HuH-7.5 (cell line): ENCODE measurements at places on chromosomes 2 and 18.
A peak's percentile ranks its signal among the peaks of the same experiment; 100 is the strongest.

DNA sequence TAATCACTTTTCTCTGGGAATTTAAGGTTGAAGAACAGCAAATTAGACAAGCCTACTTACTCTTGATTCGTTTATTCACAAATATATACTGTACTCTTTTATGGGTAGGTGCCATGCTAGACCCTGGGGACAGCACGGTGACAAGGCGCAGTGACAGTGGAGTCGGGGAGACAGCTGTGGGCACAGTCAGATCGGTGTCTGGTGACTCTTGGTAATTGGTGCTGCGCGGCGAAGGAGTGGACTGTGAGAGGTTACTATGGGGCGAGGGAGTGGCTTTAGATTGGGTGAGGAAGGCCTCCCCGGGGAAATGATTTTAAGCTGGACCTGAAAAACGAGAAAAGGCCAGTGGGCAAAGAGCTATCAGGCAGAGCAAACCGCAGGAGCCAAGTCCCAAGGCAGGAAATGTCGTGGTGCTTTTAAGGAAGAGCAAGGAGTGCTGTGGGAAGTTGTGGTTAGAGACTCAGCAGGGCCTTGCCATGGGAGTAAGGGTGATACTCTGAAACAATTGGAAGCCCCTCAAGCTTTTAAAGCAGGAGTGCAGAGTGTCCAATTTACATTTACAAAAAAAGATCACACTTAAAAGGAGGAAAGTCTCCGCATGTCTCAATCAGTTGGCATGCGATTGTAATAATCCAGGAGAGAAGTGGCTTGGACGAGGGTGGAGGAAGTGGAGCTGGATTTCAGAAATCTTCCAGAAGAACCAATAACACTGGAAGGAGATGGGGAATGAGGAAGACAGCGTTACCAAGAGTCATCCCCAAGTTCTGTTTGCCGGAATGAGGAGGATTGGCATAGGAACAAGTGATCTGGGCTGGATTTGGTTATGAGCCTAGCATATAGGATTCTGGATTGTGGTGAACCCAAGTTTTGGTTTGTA is 36.1 kb upstream of the TXNDC2 start:
- DNase-seq, result no peak

GRCh38 chr2:192500550-192501200 is 305.9 kb upstream of the TMEFF2 start:
- DNase-seq, result no peak

GRCh38 chr18:31241900-31242409 is 76.0 kb upstream of the DSG1 start:
- DNase-seq, result peak; percentile 5

DNA sequence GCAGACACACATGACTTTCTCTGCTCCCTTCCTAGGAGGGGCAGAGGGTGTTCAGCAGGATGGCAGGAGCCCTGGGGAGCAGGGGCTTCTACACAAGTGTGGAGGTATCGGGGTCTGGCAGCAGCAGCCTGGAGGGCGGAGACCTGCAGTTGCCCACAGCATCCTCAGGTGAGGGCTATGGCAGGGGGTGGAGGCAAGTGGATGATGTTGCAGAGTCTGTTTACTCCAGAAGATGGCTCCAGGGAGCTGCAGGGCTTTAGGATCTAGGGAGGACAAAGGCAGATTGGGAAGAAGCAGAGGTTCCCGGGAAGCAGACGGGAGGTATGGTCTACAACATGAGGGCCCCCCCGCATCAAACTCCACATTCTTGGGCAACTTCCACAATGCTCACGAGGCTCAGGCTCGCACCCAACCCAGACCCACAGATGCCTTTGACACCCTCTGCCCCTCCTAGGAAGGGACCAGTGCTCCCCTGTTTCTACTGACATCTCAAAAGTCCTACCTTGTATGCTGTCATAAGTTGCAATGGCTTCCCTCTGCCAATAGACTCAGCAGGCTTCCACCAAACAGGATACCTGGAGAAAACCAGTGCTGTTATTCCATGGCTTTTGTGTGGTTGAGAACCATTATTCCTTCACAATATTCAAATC is 12.0 kb upstream of the ATP6V1C2 start:
- peak; percentile 41 for DNase-seq

DNA sequence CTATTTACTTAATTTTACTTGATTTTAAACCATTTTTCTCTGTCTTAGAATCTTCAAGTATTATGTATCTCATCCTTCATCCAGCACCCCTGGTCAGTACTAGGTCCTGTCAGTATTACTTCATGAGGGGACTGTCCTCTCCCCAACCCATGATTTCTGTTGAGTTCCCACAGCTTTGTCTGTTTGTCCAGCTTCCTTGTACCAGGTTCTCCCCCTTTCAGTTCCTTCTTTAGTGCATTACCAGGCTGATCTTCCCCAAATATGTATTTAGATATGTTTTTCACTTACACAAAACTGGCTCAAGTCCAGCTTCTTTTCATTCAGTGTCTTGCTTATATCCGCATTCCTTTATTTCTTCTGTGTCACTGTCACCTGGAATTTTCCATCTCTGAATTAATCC is 13.8 kb upstream of the TTC27 start:
- DNase-seq, result no peak

GRCh38 chr2:128685841-128686496 is 367.3 kb upstream of the HS6ST1 start:
- no peak for DNase-seq
